ENCODE measurements at places on chromosomes 3 and 15.

DNA sequence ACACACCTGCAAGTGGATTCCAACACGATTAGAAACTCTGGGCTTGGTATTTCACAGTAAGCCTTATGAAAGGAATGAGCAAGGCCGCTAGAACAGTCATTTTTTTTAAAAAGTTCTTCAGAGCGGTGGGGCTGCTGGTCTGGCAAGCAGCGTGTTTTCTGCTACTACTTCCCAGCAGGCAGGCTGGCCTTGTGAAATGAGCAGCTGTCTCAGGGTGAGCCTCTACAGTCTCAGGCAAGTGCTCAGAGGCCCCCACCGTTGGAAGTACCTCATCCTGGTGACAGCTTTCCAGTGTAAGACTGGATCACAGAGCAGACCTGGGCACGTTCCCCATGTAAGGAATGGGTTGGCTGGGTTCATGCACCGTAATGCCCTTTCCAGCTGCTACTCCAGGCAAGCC lies 119.2 kb downstream of the LRIG1 start:
- peak; percentile 26 for DNase-seq

DNA sequence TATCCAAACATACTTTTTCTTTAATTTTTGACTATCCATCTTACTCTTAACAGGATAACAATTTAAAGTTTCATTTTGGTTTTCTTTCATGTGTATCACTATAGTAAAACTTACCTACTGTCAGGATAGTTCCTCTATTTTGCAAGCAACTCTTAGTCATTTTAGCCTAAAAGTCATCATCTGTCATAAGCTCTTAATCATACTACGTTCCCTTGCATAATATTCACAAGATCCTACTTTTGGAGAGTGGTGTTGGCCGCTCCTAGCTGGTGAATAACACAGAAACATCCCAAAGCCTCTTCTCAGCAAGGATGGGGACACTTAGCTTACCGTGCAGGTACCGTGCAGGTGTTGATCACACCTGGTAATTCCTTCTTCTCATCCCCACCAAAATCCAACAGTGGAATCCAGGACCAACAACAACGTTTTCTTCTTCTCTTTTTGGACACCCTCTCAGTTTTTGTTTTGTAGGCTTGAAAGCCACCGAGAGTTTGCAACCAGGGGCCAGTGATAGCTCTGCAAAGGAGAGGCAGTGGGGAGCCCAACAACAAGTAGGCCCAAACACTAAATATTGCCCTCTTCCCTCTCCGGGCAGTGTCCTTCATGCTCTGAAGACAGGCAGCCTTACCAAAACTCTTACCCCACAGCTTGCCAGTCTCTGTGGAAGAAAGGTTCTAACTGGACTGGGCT lies 433 bp downstream of the FILIP1L start:
- no peak for DNase-seq

DNA sequence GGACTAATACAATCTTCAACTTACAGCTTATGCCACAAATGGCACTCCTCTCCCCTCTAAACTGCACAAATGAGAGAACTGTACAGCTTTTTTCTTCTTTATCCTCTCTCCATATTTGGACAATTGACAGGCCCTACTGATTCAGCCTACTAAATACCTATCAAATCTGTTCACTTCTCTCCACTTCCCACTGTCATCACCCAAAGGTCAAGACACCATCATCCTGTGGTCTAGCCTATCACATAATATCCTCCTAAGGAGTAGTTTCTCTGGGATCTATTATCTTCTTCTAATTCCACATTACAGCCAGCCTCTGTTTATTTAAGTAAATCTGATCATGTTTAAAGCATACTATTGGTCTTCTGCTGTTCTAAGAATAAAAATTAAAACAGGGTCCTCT lies 33.0 kb upstream of the SLC12A8 start:
- DNase-seq: no peak

GRCh38 chr15:92059036-92059970 lies 205.8 kb downstream of the SLCO3A1 start:
- DNase-seq: no peak

- no peak for DNase-seq
Measured at GRCh38 chr15:51757450-51757849, 6.1 kb downstream of the TMOD2 start.

DNA sequence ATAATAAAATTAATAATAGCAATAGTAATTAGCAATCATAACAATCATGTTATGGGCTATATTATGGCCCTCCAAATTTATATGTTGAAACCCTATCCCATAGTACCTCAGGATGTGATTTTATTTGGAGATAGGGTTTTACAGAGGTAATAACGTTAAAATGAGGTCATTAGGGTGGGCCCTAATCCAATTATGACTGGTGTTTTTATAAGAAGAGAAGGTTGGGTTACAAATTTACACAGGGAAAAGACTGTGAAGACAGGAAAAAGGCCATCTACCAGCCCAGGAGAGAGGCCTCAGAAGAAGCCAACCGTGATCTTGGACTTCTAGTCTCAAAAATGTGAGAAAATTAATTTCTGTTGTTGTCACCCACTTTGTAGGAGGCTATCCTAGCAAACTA lies 353.1 kb downstream of the CHL1 start:
- no peak for DNase-seq

- peak; percentile 68 for DNase-seq
Measured at GRCh38 chr3:196341137-196341536, 2.9 kb upstream of the TM4SF19 start.

- DNase-seq: no peak
Measured at GRCh38 chr15:60901647-60902046, 327.5 kb downstream of the RORA start.

DNA sequence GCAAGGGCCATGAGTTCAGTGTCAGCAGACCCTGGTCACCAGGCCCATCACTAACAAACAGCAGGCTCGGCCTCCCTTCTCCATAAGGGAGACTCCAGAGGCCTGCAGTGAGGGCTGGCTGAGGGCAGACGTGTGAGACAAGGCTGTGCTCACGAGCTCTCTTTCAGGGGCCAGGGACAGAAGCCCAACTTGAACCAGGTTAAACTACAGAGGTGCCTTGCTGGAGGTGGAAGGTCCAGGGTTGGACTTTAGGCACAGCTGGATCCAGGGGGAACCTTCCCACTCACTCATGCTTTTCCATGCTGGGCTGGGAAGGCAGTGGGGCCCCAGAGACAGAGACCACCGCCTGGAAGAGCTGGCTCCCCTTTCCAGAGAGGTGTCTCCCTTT lies 19.0 kb downstream of the CFAP100 start:
- no peak for DNase-seq

DNA sequence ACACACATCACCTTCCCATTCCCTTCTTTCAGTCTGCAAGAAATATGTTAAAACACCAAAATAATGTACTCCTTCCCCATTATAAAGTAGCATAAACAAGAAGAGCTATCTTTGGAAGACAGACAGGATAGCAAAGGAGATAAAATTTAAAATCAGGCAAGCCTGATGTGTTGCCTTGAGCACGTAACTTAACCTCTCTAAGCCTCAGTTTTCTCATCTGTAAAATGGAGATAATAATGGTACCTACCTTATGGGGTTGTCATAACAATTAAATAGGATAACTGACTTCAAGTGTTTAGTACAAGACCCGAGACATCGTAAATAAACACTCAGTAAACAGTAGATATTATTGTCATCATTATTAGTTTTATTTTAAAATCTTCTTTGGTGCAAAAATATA lies 142.4 kb downstream of the NR1D2 start:
- DNase-seq: no peak

GRCh38 chr3:195907684-195907933 lies 742 bp downstream of the TNK2 start:
- DNase-seq: no peak

DNA sequence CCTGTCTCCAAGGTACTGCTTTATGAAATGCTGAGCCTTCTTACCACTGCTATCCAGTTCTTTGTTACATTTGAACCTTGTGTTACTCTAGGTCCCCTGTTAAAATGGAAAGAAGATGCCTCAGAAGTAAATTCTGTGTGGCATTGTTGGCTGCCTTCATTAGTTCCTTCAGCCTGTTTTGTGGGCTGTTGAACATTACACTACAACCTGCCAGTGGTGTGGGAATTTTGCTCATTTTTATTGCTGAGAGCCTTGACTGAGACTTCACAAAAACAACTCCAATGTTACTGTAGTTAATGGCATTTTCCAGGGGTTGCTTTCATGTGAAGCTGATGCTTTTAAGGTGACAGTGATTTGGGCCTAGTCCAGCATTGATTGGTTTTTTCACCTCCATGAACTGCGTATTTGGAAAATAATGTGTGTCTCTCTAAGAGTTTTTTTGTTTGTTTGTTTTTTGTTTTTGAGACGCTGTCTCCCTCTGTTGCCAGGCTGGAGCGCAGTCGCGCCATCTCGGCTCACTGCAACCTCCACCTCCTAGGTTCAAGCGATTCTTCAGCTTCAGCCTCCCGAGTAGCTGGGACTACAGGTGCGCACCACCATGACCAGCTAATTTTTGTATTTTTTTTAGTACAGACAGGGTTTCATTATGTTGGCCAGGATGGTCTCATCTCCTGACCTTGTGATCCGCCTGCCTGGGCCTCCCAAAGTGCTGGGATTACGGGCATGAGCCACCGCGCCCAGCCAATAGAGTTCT lies 4.3 kb downstream of the MAPK6 start:
- no peak for DNase-seq

GRCh38 chr15:81106560-81106959 lies 27.5 kb upstream of the CFAP161 start:
- DNase-seq: peak; percentile 76

DNA sequence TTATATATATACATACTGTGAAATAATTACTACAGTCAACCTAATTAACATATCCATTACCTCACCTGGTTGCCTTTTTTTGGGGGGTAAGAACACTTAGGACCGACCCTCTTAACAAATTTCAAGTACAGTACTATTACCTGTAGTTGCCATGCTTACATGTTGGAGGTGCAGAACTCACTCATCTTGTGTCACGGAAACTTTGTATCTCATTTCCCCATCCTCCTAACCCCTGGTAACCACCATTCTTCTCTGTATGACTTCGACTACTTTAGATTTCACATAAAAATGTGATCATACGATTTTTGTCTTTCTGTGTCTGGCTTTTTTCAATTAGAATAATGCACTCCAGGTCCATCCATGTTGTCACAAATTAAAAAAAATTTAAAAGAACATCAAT lies 55.5 kb upstream of the MELTF start:
- DNase-seq: no peak

- no peak for DNase-seq
Measured at GRCh38 chr3:45181496-45181895, 35.3 kb upstream of the CDCP1 start.

DNA sequence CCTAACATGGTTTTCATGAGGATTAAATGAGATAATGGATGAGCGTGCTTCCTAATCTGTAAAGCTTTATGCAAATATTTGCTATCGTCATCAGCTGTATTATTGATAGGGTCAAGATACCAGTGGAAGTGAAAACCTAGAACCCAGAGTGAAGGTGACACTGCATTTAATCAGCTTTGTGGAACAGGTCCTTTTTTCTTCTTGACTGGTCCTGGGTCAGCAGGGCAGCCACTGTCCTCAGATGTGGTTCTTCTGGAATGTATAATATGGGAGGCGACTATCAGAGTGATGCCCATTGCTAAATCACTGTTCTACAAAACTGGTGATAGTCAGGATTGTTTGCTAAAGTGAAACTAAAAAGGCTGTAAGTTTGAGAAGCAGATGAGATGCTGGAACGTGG lies 41.4 kb downstream of the SORD start:
- peak; percentile 6 for DNase-seq

GRCh38 chr3:116474032-116474780 lies 28.9 kb upstream of the LSAMP start:
- no peak for DNase-seq

GRCh38 chr3:178741020-178741419 lies 204.8 kb downstream of the KCNMB2 start:
- no peak for DNase-seq

GRCh38 chr3:196518966-196519717 lies 4.0 kb upstream of the SMCO1 start:
- peak; percentile 59 for DNase-seq

GRCh38 chr15:56086566-56086965 lies 93.2 kb upstream of the NEDD4 start:
- no peak for DNase-seq

DNA sequence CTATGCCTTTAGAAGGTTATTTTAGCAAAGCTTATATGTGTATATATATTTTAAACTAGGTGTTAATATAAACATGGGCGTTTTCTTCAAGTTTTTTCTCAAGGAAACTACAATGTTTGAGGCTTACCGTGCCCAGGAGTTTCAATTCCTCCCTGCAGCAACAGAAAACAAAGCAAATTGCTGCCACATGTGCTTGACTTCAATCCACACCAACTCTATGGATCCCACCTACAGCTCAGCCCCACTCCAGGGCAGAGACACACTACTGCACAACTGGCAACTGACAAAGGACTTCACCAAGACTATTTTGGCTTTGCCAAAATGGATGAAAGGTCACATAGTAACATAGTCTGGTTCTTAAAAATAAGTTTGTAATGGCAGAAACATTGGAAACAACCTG lies 346.6 kb downstream of the ERC2 start:
- no peak for DNase-seq

GRCh38 chr15:75069301-75069925 lies 46.0 kb downstream of the PPCDC start:
- DNase-seq: no peak

GRCh38 chr3:184156522-184156955 lies 1.4 kb downstream of the DVL3 start:
- DNase-seq: peak; percentile 53

DNA sequence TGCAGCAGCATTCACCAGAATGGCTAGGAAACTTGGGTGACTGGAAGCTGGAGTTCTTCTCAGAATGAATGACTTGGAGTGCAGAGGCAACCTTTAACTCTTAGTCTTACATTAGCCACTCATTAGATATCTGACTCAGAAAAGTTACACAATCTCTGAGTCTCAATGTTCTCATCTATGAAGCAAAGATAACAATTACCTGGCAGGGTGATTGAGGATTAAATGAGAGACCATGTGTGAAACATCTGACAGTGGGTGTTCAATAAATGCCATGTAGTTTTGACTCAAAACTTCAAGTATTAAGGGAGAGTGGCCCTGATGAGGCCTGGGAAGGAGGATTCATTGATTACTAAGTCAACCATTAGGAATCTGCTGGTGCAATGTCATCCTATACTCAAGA lies 48.3 kb downstream of the MRPL3 start:
- peak; percentile 30 for DNase-seq

DNA sequence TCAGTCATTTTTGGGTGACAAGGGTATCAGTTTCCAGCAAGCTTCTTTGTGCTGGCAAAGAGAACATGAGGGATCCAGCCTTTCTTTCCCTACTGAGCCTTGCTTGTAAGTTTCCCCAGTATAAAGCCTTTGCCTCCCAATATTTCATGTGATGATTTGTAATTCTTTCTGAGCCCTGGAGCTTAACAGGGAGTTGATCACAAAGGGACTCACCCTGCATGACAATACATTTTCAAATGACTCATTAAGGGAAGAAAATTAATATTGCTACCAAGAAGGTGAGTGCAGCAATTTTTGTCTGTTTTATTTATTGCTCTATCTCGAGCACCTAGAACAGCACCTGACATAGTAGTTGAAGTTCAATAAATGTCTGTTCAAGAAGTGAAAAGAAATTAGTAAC lies 27.7 kb downstream of the OXSM start:
- DNase-seq: no peak

DNA sequence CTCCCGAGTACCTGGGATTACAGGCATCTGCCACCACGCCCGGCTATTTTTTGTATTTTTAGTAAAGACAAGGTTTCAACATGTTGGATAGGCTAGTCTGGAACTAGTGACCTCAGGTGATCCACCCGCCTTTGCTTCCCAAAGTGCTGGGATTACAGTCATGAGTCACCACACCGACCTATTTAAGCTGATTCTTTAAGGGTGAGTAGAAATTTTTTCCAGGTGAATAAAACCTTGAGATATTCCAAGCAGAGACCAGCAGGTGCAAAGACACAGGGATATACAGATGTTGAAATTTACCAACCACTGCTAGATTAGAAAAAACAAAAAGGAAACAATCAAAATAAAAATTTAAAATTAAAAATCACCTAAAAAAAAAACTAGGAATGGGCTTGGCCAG lies 74.4 kb upstream of the CHRNB4 start:
- no peak for DNase-seq
